Left ventricle myocardium superior (tissue), 1 donor: ENCODE measurements at places on chromosomes 13 and 19.

DNA sequence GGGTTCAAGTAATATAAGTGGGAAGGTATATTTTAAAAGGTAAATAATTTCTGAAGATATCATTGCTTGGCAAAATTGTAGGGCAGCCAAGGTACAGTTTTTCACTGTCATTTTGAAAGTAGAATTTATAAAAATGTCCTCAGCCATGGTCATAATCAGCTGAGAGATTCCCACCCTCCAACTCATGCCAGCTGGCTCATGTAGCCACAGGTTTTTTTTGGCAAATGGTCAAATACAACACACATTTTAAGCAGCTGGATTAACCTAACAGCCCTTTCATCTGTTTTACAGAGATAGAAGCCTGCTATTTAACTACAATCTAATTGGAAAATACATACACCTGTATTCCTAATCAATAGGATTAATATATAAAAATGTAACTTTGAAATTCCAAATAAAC is 619.2 kb upstream of the SGCG start:
- DNase-seq: no peak

- no peak for DNase-seq
Measured at GRCh38 chr13:107512551-107512950, 702.8 kb downstream of the LIG4 start.

GRCh38 chr13:24868874-24869273 is 104.9 kb downstream of the RNF17 start:
- no peak for DNase-seq

GRCh38 chr13:96294930-96295881 is 205.3 kb downstream of the HS6ST3 start:
- no peak for DNase-seq

DNA sequence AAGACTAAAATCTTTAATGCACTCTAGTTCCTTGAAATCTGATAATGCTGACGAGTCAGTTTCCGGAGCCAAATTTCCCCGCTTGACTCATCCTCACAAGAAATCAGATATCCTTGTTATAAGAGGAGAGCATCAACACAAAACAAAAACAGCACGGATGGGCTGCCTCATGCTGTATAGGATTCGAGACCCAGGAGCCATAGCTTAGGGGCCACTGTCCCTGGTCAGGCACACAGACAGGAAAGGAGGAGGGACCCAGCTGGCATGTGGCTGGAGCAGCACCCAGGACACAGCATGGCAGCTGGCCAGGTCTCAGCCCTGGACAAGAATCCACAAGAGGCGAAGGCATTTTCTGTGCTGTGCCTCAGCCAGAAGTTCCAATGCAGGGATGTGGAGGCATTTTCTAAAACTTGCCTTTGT is 110.2 kb upstream of the SPATA13 start:
- DNase-seq: peak; percentile 72

GRCh38 chr19:402786-403185 is 6.2 kb downstream of the C2CD4C start:
- DNase-seq: peak; percentile 11

GRCh38 chr13:23671897-23672296 is 101.7 kb downstream of the TNFRSF19 start:
- no peak for DNase-seq

- DNase-seq: no peak
Measured at GRCh38 chr13:24042710-24043440, 117.6 kb upstream of the SPATA13 start.

- DNase-seq: no peak
Measured at GRCh38 chr13:112603641-112604225, 15.8 kb upstream of the TUBGCP3 start.

GRCh38 chr13:65133094-65133493 is 2097.0 kb downstream of the PCDH9 start:
- no peak for DNase-seq

- no peak for DNase-seq
Measured at GRCh38 chr19:54158812-54159351, 639 bp downstream of the LENG1 start.

DNA sequence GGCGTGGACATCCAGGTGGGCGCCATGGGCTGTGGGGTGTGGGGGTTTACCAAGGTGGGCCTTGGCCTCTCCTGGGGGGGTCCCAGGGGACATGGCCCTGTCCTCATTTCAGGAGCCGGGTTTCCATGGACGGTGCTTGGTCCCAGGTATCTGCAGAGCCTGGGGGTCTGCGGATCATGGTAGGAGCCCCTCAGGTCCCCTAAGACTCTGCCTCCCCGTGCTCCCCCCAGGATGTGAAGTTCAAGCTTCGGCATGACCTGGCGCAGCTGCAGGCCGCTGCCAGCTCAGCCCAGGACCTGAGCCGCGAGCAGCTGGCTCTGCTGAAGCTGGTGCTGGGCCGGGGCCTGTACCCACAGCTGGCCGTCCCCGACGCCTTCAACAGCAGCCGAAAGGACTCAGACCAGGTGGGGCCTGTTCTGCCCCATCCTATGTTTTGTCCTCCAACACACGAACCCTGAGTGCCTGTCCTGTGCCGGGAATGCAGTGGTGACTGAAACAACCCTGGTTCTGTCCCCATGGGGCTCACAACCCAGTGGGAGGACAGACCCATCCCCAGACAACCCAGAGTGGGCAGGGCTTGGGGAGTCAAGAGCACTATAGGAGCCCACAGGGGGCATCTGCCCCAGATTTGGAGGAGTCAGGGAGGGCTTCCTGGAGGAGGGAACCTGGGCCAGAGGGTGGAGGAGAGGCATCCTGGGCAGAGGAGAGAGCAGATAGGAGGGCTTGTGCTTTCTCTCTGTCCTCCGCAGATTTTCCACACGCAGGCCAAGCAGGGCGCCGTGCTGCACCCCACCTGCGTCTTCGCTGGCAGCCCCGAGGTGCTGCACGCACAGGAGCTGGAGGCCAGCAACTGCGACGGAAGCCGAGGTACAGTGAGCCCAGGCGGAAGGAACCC is 26.8 kb downstream of the DHX34 start:
- DNase-seq: no peak

GRCh38 chr13:90321281-90321931 is 1026.1 kb upstream of the MIR17HG start:
- DNase-seq: no peak

- DNase-seq: no peak
Measured at GRCh38 chr19:51546650-51547396, 15.4 kb upstream of the SIGLEC6 start.

- no peak for DNase-seq
Measured at GRCh38 chr13:75180805-75181455, 301.0 kb downstream of the TBC1D4 start.

DNA sequence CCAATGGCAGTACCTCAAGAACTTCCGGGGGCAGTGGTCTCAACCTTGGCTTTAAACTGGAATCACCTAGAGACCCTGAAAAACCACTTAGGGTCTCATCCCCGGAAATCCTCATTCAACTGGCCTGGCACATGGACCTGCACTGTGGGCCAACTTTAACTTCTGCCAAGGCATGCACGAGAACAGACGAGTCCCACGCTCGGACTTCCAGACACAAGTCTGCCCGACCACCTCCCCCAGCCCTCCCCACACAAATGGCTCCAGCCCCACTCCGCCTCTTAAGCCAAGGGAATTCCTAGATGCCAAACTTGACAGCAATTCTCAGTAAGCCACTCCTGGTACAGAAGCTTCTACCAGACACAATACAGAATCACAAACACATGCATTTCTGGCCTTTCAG is 114.0 kb downstream of the STK24 start:
- peak; percentile 33 for DNase-seq

GRCh38 chr19:35458731-35459391 is 10.8 kb downstream of the FFAR2 start:
- DNase-seq: no peak

- DNase-seq: no peak
Measured at GRCh38 chr13:98557937-98558792, 18.7 kb downstream of the STK24 start.
